ENCODE measurements at places on chromosomes 5 and 9. TPM values are rescaled to one million over a fixed set of nuclear protein-coding genes. Genes with fewer than 3 reads are reported as not detected.

DNA sequence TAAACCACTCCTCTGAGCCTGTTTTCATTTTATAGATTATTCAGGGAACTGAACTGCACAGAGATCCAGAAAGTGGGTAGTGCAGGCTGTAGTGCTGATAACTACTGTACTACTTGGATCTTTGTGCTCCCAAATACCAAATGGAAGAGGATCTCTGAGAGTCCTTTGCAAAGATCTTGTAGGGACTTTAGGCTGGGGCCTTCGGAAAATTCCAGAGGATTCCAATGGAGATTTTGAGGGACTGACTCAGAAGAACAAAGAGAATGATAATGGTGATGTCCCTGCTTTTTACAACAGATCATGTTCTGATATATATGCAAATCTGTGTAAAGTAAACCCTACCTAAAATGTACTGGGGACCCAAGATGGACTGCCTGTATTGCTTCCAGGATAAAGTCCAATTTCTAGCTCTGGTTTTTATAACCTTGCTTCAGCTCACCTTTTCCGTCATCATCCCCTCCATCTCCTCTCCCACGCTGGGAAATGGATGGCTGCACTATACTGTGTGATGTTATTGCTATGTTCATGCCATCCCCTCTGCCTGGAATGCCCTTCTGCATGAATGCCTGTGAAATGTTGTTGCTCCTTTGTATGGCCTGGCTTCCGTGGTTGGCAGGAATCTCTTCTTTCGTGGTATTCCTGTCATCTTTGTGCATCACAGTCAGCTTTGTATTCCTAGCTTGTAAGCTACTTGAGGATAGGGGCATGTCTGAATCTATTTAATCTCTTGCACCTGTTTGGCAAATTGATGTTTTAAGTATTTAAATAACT is 9.7 kb upstream of the PSMD5 start:
- H3K4me1 ChIP-seq = peaks cover 15% of the 10 kb centered on the region
- peak; percentile 20 for DNase-seq
- no peak overlapping the region for H3K27ac ChIP-seq
- no peak overlapping the region for H3K4me3 ChIP-seq
- H3K36me3 ChIP-seq = peaks cover 12% of the 10 kb centered on the region

DNA sequence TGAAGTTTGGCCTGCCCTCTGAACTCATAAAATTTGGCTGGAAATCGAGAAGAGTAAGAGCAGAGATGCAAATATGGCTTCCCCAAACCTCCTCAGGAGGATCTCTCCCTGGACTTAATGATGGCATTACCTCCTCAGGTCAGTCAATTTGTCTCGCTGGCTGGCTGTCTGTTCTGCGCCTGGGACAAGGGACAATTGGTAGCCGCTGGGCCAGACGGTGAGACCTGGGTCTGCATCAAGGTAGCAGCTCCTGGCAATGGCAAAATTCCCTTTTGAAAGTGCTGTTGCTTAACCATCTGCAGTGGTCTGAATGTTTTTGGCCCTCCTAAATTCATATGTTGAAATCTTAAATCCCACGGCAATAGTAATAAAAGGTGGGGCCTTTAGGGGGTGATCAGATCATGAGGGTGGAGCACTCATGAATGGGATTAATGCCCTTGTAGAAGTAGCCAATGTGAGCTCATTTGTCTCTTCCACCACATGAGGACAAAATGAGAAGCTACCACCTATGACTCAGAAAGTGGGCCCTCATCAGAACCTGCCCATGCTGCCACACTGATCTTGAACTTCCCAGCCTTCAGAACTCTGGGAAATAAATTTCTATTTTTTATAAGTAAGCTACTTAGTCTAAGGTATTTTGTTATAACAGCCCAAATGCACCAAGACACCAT is 439.3 kb upstream of the KLF4 start:
- H3K27me3 ChIP-seq = no peaks in the 10 kb centered on the region
- H3K27ac ChIP-seq = no peak overlapping the region
- no peaks in the 10 kb centered on the region for H3K36me3 ChIP-seq
- H3K4me3 ChIP-seq = no peak overlapping the region
- H3K4me1 ChIP-seq = no peaks in the 10 kb centered on the region
- no peak for DNase-seq

DNA sequence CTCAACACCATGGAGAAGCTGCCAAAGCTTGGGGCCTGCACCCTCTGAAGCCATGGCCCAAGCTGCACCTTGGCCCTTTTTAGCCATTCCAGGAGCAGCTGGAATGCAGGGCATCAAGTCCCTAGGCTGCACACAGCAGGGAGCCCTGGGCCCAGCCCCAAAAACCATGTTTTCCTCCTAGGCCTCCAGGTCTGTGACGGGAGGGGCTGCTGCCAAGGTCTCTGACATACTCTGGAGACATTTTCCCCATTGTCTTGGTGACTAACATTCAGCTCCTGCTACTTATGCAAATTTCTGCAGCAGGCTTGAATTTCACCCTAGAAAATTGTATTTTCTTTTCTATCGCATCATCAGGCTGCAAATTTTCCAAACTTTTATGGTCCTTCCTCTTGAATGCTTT is 64.6 kb downstream of the ELOVL7 start:
- no peak for DNase-seq
- H3K27me3 ChIP-seq = no peaks in the 10 kb centered on the region
- no peaks in the 10 kb centered on the region for H3K4me1 ChIP-seq
- H3K4me3 ChIP-seq = no peak overlapping the region

- DNase-seq = no peak
- no peaks in the 10 kb centered on the region for H3K36me3 ChIP-seq
- H3K4me1 ChIP-seq = no peaks in the 10 kb centered on the region
- H3K27me3 ChIP-seq = no peaks in the 10 kb centered on the region
- H3K27ac ChIP-seq = no peak overlapping the region
These were observed 274.7 kb downstream of the FBXL7 start for GRCh38 chr5:15774632-15775031.

DNA sequence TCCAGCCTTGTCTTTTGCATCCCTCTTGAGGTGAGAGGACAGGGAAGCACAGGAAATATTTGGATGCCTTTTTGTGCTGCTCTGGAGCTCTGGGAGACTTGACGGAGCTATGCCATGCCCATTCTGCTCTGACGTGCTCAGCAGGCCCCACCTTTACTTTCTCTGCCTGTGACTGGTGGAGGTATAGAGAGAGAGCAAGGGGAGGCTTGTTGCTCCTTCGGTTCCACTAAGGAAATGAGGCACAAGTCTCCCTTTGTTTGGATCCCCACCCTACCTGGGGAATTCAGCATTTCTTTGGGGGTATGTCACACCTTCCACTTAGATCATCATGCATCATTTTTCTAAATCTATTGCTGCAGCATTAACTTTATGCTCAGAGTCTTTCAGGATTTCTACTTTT is 121.8 kb upstream of the CNTLN start:
- DNase-seq = no peak
- H3K4me3 ChIP-seq = no peak overlapping the region
- no peak overlapping the region for H3K27ac ChIP-seq
- H3K36me3 ChIP-seq = no peaks in the 10 kb centered on the region
- peaks cover 2% of the 10 kb centered on the region for H3K4me1 ChIP-seq

DNA sequence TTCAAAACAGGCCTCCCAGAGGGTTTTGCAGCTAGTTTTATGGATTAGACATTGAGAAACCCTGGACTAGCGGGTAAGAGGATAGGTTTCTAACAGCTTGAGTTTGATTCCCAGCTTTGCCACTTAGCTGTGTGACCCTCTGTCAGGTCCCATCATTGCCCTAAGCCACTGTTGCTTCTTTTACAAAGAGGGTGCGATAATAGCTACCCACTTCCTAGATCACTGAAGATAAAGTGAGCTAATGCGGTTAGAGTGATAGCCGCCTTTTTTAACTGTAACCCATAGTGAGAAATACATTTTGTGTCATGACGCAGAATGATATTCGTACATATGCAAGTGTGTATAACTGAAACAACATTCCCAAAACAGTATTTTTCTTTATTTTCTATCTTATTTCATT is 40.3 kb downstream of the CSF1R start:
- H3K27ac ChIP-seq = no peak overlapping the region
- H3K4me1 ChIP-seq = no peaks in the 10 kb centered on the region
- H3K4me3 ChIP-seq = no peak overlapping the region
- no peak for DNase-seq
- no peaks in the 10 kb centered on the region for H3K27me3 ChIP-seq
- H3K36me3 ChIP-seq = peaks cover 85% of the 10 kb centered on the region

GRCh38 chr5:110807169-110807568 is 68.4 kb downstream of the SLC25A46 start:
- no peaks in the 10 kb centered on the region for H3K27me3 ChIP-seq
- H3K27ac ChIP-seq = no peak overlapping the region
- DNase-seq = peak; percentile 15

- no peaks in the 10 kb centered on the region for H3K36me3 ChIP-seq
- H3K27me3 ChIP-seq = no peaks in the 10 kb centered on the region
- no peak for DNase-seq
- no peak overlapping the region for H3K4me3 ChIP-seq
- H3K4me1 ChIP-seq = no peaks in the 10 kb centered on the region
These were observed 257.2 kb downstream of the ARRDC3 start for GRCh38 chr5:91125916-91126315.

- no peak overlapping the region for H3K27ac ChIP-seq
- H3K4me1 ChIP-seq = no peaks in the 10 kb centered on the region
- no peaks in the 10 kb centered on the region for H3K36me3 ChIP-seq
- H3K4me3 ChIP-seq = no peak overlapping the region
These were observed 24.0 kb upstream of the MAP3K1 start for GRCh38 chr5:56791396-56791795.

DNA sequence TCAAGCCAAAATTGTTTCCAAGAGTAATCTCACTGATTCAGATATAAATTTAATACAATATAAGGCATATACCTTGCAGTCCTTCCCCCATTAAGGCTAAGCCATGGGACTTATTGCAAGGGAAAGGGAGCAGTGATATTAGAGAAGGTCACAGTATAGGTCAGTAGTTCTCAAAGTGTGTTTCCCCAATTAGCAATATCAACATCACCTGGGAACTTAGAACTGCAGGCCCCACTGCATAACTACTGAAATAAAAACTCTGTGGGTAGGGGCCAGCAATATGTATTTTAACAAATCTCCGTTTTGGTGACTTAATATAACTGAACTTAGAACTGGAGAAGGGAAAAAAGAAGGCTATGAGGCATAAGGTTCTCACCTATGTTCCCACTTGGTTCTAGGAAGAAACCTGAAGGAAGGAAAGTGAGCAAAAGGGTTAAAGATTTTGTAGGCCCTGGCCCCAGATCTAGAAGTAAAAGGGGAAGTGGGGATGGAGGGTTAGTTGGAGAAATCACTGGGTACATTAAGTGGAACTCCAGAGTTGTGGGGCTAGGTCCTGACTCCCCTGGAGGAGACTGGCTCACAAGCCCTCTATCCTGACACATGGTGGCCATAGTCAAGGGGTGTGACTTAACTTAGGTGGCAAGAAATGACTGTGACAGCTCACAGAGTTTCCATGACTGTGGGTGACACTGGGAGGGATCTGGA is 40.7 kb downstream of the WDR36 start:
- no peaks in the 10 kb centered on the region for H3K36me3 ChIP-seq
- no peak overlapping the region for H3K4me3 ChIP-seq
- no peaks in the 10 kb centered on the region for H3K4me1 ChIP-seq
- no peaks in the 10 kb centered on the region for H3K27me3 ChIP-seq
- no peak for DNase-seq

DNA sequence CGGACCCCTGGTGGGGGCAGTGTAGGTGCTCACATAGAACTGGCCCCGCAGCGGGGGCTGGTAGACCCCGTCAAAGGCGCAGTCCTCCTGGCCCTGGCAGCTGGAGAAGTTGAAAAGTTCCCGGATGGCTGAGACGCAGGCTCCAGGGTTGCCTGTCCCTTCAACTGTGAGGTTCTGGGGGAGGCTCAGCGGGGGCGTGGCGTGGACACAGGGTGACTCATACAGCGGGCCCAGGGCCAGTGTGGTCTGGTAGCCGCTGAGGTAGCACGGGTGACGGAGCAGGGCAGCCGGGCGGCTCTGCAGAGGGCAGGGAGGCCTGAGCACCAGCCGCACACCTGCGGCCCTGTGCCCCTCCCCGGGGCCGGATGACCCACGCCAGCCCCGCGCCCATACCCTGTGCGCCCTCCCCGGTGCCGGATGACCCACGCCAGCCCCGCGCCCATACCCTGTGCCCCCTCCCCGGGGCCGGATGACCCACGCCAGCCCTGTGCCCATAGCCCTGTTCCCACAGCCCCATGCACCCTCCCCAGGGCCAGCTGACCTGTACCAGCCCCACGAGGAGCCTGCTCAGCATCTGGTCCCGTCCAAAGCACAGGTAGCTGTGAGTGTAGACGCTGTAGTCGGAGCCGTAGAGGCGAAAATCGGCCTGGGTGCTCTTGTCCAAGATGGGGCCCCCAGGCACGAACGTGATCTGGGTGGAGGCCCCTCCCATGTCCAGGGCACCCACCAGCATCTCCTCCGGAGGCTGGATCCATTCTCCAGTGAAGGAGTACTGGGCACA is 5.0 kb downstream of the ENTPD8 start:
- no peak for DNase-seq
- no peaks in the 10 kb centered on the region for H3K27me3 ChIP-seq
- H3K4me3 ChIP-seq = no peak overlapping the region
- no peaks in the 10 kb centered on the region for H3K4me1 ChIP-seq
- no peak overlapping the region for H3K27ac ChIP-seq
- peaks cover 35% of the 10 kb centered on the region for H3K36me3 ChIP-seq

DNA sequence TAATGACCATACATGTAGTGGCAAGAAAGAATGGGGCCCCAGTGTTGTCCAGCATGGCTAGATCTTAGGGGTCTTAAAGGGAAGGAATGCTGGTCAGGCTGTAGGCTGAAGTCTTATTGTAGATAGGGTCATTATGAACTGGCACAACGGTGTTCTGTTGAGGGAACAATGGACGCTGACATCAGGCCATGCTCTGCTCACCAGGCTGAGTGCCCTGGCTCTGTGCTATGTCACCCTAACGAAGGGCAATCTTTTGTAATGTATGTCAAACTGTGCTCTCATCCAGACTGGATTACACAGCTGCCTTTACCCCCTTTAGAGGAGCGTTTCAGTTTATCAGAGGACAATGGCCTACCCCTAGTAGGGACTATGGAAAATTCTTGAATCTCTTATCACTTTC is 14.6 kb upstream of the ZNF608 start:
- no peaks in the 10 kb centered on the region for H3K36me3 ChIP-seq
- no peak overlapping the region for H3K4me3 ChIP-seq
- no peaks in the 10 kb centered on the region for H3K27me3 ChIP-seq
- no peak overlapping the region for H3K27ac ChIP-seq

- DNase-seq = no peak
- H3K27me3 ChIP-seq = no peaks in the 10 kb centered on the region
- peaks cover 15% of the 10 kb centered on the region for H3K4me1 ChIP-seq
- H3K4me3 ChIP-seq = no peak overlapping the region
These were observed 120.6 kb downstream of the TRIO start for GRCh38 chr5:14263699-14264098.

The PROB1 gene
- total RNA-seq = 1.4 TPM

The TAF11L10 gene
- not detected for total RNA-seq

The PLPPR1 gene
- 35.9 TPM for total RNA-seq

The PPP3R2 gene
- 0.61 TPM for total RNA-seq

The FOXI1 gene
- not detected for total RNA-seq

The KIAA1191 gene
- total RNA-seq = 83.6 TPM

The STPG3 gene
- total RNA-seq = not detected

The FAM78A gene
- total RNA-seq = 3.9 TPM

The TIMD4 gene
- total RNA-seq = 5.3 TPM

The PLPP7 gene
- total RNA-seq = 9.8 TPM

The NUDT12 gene
- 39.3 TPM for total RNA-seq
